ENCODE measurements at places on chromosomes 4 and X.

GRCh38 chr4:8539661-8540060 is 40.5 kb upstream of the GPR78 start:
- no peak overlapping the region for H3K27ac ChIP-seq
- no peak for DNase-seq
- no peaks in the 10 kb centered on the region for H3K36me3 ChIP-seq
- no peaks in the 10 kb centered on the region for H3K4me1 ChIP-seq

- no peaks in the 10 kb centered on the region for H3K36me3 ChIP-seq
- no peak overlapping the region for H3K27ac ChIP-seq
- no peaks in the 10 kb centered on the region for H3K4me1 ChIP-seq
These were observed 217.3 kb upstream of the TAPT1 start for GRCh38 chr4:16443504-16444088.

- no peaks in the 10 kb centered on the region for H3K27me3 ChIP-seq
- DNase-seq: no peak
- H3K4me1 ChIP-seq: no peaks in the 10 kb centered on the region
- H3K4me3 ChIP-seq: no peak overlapping the region
- H3K27ac ChIP-seq: no peak overlapping the region
These were observed 777.3 kb upstream of the GALNTL6 start for GRCh38 chr4:171035909-171036308.

- H3K4me1 ChIP-seq: no peaks in the 10 kb centered on the region
- no peak for DNase-seq
- H3K27me3 ChIP-seq: no peaks in the 10 kb centered on the region
- H3K4me3 ChIP-seq: no peak overlapping the region
- no peak overlapping the region for H3K27ac ChIP-seq
- no peaks in the 10 kb centered on the region for H3K36me3 ChIP-seq
These were observed 254.5 kb upstream of the ADGRL3 start for GRCh38 chr4:60945641-60946040.

GRCh38 chrX:42602566-42602965 is 175.4 kb downstream of the PPP1R2C start:
- H3K36me3 ChIP-seq: no peaks in the 10 kb centered on the region
- peaks cover 14% of the 10 kb centered on the region for H3K4me1 ChIP-seq
- no peak overlapping the region for H3K4me3 ChIP-seq
- no peaks in the 10 kb centered on the region for H3K27me3 ChIP-seq
- no peak for DNase-seq

GRCh38 chrX:14851526-14851925 is 21.3 kb downstream of the FANCB start:
- no peaks in the 10 kb centered on the region for H3K4me1 ChIP-seq
- H3K27me3 ChIP-seq: no peaks in the 10 kb centered on the region
- no peak overlapping the region for H3K27ac ChIP-seq
- no peak for DNase-seq

- H3K4me1 ChIP-seq: no peaks in the 10 kb centered on the region
- no peaks in the 10 kb centered on the region for H3K36me3 ChIP-seq
- no peak overlapping the region for H3K27ac ChIP-seq
- no peak for DNase-seq
- no peaks in the 10 kb centered on the region for H3K27me3 ChIP-seq
These were observed 19.0 kb downstream of the IQSEC2 start for GRCh38 chrX:53262189-53262917.

DNA sequence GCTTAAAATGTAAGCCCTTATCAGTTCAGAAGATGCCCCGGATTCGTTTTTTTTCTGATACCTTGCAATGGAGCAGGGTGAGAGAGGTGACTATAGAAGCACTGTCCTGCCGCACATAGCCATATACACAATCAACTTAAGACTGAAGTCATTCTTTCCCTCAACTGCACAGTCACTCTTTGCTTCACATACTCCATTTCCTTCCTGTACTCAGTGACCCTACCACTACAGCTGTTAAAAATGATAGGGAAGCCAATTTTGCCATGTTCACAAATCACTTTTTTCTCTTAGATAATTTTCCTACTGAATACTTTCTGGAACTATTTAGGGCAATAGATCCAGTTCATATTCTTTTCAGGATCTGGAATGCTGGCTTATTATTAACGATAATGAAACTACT is 300.0 kb downstream of the ANK2 start:
- no peaks in the 10 kb centered on the region for H3K36me3 ChIP-seq
- H3K27me3 ChIP-seq: no peaks in the 10 kb centered on the region
- no peak overlapping the region for H3K4me3 ChIP-seq
- no peak overlapping the region for H3K27ac ChIP-seq

DNA sequence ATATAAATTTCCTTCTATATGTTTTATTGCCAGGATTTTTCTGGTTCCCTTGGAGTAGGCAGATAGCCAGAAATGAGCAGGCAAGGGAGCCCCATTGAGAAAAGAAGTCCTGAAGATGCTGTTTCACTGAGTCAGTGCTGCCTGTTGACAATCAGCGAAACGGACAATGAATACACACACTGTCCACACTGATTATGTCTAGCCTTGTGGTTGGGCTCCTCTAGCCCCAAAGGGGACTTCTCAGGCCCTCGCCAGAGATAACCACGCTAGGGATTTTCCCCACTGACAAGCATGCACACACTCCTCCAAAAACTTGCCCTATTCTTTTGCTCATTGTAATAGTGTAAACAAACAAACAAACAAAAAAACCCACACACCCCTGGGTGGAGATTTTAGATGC is 369.3 kb downstream of the DMD start:
- DNase-seq: no peak
- H3K36me3 ChIP-seq: no peaks in the 10 kb centered on the region
- no peak overlapping the region for H3K27ac ChIP-seq
- H3K4me3 ChIP-seq: no peak overlapping the region

DNA sequence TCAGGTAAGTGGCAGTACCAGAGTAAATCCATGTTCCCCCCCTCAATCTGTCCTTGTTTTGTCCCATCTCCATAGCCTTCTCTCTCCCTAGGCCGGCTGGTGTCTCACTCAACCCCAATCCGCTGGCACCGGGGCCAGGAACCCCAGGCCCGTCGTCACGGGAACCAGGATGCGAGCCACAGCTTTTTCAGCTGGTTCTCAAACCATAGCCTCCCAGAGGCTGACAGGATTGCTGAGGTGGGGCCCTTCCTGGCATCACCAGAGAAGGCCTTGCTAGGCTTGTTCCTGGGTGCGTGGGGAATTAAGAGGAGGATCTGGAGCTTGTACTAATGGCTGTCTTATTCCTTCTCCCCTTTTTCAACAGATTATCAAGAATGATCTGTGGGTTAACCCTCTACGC is 2.7 kb downstream of the TSPYL2 start:
- H3K4me1 ChIP-seq: peaks cover 17% of the 10 kb centered on the region
- no peak overlapping the region for H3K4me3 ChIP-seq
- DNase-seq: no peak
- H3K36me3 ChIP-seq: peaks cover 5% of the 10 kb centered on the region
- H3K27ac ChIP-seq: no peak overlapping the region

DNA sequence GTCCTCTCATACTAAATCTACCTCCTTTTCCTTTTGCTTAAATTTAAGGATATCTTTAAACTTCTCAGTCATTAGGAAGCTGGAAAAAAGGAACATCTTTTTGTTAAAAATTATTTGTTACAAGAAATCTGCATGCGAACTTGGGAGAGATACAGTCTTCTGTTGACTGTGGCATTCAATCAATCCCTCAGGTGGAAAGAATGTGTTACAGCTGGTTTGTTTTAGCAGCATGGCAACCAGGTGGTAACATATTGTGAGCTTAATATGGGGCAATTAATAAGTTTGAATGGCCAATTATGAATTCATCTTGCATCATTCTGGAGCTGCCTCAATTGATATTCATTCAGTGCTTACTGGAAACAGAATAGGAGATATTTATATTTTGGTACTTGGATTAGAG is 135.0 kb downstream of the GC start:
- H3K27me3 ChIP-seq: no peaks in the 10 kb centered on the region
- DNase-seq: no peak
- no peaks in the 10 kb centered on the region for H3K4me1 ChIP-seq
- H3K4me3 ChIP-seq: no peak overlapping the region
- H3K27ac ChIP-seq: no peak overlapping the region

DNA sequence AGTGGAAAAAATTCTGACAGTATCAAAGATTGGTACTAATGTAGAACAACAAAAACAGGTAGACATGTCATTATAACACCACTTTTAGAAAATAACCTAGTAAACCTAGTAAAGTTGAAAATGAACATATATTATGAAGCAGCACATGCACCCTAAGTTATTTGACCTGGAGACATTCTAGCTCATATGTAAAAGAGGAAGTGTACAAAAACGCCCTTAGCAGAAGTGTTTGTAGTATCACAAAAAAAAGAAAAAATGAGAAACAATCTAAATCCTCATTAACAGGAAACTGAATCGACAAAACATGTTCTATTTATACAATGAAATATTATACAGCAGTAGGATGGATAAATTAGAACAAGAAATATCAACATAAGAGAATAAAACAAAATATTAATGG is 318.9 kb upstream of the PPP1R2C start:
- H3K36me3 ChIP-seq: no peaks in the 10 kb centered on the region
- no peaks in the 10 kb centered on the region for H3K4me1 ChIP-seq
- H3K4me3 ChIP-seq: no peak overlapping the region
- H3K27me3 ChIP-seq: no peaks in the 10 kb centered on the region

DNA sequence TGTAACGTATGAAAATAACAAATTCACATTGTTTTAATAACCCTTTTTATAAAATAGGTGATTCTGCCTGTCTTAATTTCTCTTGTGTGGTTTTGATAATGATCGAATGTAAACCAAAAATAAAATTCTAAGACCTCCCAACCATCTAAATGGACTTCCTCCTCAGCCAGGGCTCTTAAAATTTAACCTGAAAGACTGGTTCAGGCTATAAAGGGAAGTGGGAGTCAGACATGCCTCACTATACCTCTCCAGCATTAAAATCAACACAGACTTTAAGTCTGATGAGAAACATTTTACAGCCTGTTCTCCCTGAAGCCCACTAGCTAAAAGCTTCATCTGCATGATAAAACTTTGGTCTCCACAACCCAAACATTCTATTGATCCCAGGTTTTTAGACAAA is 97.6 kb upstream of the STIM2 start:
- H3K4me3 ChIP-seq: no peak overlapping the region
- H3K36me3 ChIP-seq: no peaks in the 10 kb centered on the region
- no peak for DNase-seq
- no peaks in the 10 kb centered on the region for H3K27me3 ChIP-seq
- H3K27ac ChIP-seq: no peak overlapping the region

DNA sequence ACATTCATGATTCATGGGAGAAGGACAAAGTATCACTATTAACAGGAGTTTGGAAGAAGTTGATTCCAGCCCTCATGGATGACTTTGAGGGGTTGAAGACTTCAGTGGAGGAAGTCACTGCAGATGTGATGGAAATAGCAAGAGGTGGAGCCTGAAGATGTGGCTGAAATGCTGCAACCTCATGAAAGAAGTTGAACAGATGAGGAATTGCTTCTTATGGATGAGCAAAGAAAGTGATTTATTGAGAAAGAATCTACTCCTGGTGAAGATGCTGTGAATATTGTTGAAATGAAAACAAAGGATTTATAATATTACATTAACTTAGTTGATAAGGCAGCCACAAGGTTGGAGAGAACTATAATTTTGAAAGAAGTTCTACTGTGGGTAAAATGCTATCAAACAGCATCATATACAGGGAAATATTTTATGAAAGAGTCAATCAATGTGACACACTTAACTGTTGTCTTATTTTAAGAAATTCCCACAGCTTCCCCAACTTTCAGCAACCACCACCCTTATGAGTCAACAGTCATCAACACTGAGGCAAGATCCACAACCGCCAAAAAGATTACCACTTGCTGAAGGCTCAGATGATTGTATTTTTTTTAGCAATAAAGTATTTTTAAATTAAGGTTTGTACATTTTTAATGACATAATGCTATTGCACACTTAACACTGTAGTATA is 302.6 kb downstream of the CBLL2 start:
- no peak for DNase-seq
- no peaks in the 10 kb centered on the region for H3K27me3 ChIP-seq
- H3K4me1 ChIP-seq: no peaks in the 10 kb centered on the region

DNA sequence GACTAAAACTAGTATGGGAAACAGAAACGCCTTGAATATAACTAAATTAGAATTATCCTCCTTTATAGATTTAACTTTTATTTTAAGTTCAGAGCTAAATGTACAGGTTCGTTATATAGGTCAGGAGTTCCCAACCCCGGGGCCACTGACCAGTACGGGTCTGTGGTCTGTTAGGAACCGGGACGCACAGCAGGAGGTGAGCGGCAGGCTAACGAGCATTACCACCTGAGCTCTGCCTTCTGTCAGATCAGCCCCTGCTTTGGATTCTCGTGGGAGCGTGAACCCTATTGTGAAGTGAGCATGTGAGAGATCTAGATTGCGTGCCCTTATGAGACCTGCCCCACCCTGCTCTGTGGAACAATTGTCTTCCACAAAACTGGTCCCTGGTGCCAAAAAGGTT is 51.0 kb downstream of the FAT4 start:
- H3K27me3 ChIP-seq: no peaks in the 10 kb centered on the region
- H3K27ac ChIP-seq: no peak overlapping the region
- no peaks in the 10 kb centered on the region for H3K36me3 ChIP-seq
- H3K4me3 ChIP-seq: no peak overlapping the region
- DNase-seq: no peak

DNA sequence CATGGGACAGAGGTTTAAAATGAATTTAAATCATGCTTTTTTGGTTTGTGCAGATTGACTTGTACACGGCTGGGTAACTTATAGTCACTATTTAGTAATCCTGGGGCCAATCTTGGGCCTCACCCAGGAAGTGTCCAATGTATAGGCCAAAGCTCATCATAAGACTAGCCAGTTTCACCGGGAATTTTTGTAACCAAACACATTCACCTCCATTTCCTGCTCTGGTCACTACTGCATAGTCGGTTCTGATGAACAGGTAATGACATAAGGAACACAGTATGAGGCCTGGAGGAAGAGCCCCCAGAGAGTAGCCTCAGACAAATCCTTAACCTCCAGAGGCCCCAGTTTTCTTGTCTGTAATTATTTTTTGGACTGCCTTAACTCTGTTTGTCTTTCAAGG is 81.9 kb downstream of the HPRT1 start:
- H3K27ac ChIP-seq: no peak overlapping the region
- peaks cover 2% of the 10 kb centered on the region for H3K4me1 ChIP-seq
- DNase-seq: no peak
- H3K4me3 ChIP-seq: no peak overlapping the region
- H3K36me3 ChIP-seq: no peaks in the 10 kb centered on the region

- no peaks in the 10 kb centered on the region for H3K4me1 ChIP-seq
- H3K27ac ChIP-seq: no peak overlapping the region
- H3K36me3 ChIP-seq: no peaks in the 10 kb centered on the region
- no peaks in the 10 kb centered on the region for H3K27me3 ChIP-seq
- no peak overlapping the region for H3K4me3 ChIP-seq
These were observed 14.1 kb upstream of the CA5B start for GRCh38 chrX:15723887-15724517.

GRCh38 chr4:109939190-109939589 is 26.5 kb downstream of the EGF start:
- H3K27me3 ChIP-seq: no peaks in the 10 kb centered on the region
- no peak for DNase-seq
- no peak overlapping the region for H3K27ac ChIP-seq

Data from liver (tissue), 10 donors.